ENCODE measurements at places on chromosomes 4 and X.
A peak's percentile ranks its signal among the peaks of the same experiment; 100 is the strongest.

GRCh38 chr4:109816082-109816442 is 500 bp downstream of the GAR1 start:
- DNase-seq = no peak

DNA sequence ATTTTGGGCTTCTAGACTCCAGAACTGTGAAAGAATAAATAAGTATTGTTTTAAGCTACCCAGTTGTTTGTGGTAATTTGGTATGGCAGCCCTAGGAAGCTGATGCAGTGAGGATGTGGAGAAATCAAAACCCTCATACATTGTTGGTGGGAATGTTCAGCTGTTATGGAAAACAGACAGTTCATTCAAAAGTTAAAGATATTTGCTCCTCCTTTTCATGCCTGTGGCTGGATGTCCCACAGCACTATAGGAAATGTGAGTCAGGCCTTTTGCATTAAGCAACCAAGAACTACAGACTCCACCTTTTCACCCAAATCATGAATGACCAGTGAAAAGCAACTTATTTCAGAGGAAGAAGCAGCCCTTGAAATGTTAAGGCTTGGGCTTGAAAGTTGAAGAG is 6.7 kb downstream of the BBS12 start:
- DNase-seq = no peak

- no peak for DNase-seq
Measured at GRCh38 chr4:146023334-146023967, 84.8 kb upstream of the ZNF827 start.

- no peak for DNase-seq
Measured at GRCh38 chr4:96260064-96260682, 420.3 kb downstream of the PDHA2 start.

DNA sequence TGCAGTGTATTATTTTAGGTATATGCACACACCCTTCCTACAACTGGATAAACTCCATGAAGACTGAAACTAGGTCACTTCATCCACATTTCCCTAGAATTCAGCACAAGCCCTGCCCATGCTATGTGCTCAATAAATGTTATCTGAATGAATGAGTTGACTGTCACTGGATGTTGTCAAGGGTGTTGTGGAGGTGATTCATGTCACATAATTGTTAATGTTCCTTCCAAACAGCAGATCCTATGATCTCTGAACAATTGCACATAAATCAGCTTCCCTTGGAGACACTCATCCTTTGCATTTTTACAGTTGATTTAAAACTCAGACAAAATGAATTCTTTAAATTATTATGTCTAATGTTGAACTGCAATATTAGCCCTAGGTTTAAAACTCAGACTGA is 154.7 kb downstream of the TSPAN5 start:
- no peak for DNase-seq

DNA sequence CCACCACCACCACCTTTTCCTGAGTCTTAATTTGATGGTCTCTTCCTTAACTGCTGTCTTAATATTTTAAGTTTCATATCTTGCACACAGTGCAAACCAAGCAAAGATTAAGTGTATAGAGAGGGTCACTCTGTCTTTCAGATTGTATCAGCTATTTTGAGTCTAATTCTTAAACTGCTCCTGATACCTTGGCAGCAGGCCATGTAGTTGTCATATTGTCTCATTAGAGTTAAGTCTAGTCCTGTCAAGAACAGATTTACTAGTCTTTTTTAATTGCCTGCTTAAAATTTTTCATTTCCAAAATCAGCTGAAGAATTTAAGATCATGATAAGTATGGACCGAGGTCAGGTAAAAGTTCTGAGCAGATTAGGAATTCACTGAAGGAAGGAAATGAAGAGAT is 51.5 kb downstream of the FHIP1A start:
- no peak for DNase-seq

- no peak for DNase-seq
Measured at GRCh38 chrX:41300758-41301437, 33.1 kb upstream of the DDX3X start.

GRCh38 chr4:31349907-31350306 is 629.7 kb downstream of the PCDH7 start:
- DNase-seq = no peak

- no peak for DNase-seq
Measured at GRCh38 chr4:94728056-94728766, 29.5 kb upstream of the BMPR1B start.

GRCh38 chr4:96603641-96604040 is 763.7 kb downstream of the PDHA2 start:
- no peak for DNase-seq

DNA sequence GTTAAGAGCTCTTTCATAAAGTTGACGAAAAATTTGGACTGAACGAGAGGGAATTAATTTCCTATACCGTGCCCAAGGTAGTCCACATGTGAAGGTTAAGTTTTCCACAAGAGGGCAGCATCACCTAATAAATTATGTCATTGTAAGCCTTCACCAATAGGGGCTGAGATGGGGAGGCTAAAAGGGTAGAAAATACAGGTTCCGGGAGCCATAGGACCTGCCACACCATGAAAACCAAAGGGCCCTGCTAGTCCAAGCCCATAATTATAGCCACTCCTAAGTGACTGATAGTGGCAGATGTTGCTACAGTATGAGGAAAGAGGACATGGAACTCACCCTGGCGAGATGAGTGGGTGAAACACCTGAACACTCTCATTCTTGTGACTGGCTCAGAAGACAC is 122.2 kb downstream of the SHROOM4 start:
- DNase-seq = peak; percentile 2

- DNase-seq = no peak
Measured at GRCh38 chrX:133979641-133980230, 5.7 kb downstream of the GPC3 start.

DNA sequence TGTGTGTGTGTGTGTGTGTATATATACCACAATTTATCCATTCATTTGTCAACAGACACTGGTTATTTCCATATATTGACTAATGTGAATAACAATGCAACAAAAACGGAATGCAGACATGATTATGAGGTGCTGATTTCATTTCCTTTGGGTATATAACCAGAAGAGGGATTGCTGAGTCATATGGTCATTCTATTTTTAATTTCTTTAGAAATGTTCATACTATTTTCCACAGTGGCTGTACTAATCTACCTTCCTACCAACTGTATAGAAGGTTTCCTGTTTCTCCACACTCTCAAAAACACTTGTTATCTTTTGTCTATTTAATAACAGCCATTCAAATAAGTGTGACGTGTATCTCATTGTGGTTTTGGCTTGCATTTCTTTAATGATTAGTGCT is 269.9 kb downstream of the OPHN1 start:
- DNase-seq = no peak
